ENCODE measurements at places on chromosomes 6 and 20.

DNA sequence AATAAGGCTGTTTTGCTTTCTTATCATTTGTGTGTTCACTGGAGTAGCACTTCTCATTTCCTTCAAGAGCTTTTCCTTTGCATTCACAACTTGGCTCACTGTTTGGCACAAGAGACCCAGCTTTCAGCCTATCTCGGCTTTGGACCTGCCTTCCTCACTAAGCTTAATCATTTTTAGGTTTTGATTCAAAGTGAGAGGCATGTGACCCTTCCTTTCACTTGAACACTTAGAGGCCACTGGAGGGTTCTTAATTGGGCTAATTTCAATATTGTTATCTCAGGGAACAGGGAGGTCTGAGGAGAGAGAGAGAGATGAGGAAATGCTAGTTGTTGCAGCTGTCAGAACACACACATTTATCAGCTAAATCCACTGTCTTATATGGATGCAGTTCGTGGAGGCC, 82.9 kb upstream of the SCAF8 start:
- DNase-seq, result no peak

- DNase-seq, result no peak
Observed at GRCh38 chr6:150133686-150134085, 9.2 kb upstream of the PPP1R14C start.

GRCh38 chr6:77492530-77492929, 29.2 kb upstream of the HTR1B start:
- peak; percentile 25 for DNase-seq

DNA sequence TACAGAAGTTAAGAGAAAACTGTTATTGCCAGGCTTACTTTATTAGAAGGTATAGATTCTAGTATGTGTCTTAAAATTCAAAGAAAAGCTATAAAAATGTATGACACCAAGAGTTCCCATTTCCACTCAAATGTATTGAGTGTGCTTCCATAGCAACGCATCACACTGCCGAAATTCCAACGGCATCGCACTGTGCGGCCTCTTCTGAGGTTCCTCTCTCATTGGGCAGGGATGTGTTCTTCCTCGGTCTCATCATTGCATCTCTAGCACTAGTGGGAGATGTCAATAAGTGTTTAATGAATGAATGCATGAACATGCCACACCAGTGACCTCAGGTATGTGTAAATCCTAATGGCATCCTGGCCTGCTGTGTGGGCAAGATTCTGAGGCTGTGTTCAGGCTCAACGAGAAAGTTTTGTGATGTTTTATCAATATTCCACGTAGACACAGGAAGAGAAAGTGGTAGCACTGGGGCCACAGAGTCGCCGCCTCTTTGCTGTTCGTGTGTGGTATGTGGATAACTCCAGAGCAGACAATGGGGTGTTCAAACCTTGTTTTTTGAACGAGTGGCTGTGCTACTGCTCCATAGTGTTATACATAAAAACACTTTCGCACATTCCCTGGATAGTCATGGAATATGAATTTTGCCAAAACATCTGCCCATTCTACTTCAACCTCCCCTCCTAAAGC, 171.6 kb downstream of the ADGB start:
- DNase-seq, result no peak

GRCh38 chr20:47778398-47779354, 6.6 kb downstream of the SULF2 start:
- no peak for DNase-seq

- no peak for DNase-seq
Observed at GRCh38 chr6:72740135-72740534, 118.3 kb downstream of the KCNQ5 start.

GRCh38 chr20:19620446-19620845, 137.6 kb upstream of the RIN2 start:
- DNase-seq, result peak; percentile 66
